ENCODE measurements at places on chromosomes 7 and 10.
A peak's percentile ranks its signal among the peaks of the same experiment; 100 is the strongest.

DNA sequence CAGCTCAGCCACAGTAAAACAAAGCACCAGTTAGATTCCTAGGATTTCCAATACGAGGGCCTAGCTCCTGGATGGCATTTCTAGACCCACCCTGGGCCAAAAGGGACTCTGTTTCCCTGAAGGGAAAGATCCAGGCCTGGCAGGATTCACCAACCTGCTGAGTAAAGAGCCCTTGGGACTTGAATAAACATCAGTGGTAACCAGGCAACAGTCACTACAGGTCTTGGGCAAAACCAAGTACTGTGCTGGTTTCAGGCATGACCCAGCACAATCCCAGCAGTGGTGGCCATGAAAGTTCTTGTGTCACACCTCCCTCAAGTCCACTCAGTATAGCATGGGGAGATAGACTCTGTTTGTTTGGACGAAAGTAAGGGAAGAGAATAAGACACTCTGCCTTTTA, 31.0 kb upstream of the STARD3NL start:
- DNase-seq, result peak; percentile 6

DNA sequence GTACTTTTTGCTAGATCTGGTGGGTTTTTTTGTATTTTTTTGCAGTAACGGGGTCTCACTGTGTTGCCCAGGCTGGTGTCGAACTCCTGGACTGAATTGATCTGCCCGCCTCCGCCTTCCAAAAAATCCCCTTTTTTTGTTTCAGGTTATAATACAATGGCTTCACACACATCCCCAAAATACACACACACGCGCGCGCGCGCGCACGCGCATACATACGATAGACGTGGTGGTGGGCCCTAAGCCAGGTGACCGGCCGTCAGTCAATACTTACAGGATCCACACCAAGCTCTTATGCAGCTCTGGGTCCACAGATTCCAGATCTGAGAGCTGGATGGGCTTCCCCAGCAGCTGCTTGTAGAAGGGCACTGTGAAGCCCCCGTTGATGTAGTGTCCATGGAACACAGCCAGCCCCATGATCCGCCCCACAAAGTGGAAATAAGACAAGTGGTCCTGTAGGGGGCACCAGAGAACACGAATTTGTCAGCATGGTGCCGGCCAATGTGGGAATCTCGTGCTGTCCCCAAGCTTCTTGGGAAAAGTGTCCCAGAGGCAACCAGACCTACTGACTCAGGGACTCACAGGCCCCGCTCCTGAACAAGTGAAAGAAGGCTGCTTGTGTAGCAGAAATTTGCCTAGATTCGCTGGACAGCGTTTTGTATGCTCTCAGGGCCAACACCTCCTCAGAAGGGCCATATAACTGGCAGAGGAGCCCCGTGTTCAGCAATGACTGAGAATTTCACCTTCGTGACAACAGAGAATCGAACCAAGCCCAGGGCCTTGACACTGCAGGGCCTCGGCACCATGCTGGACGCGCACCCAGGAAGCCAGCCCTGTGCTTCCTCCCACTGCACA, 103.6 kb downstream of the SMURF1 start:
- DNase-seq, result peak; percentile 78

DNA sequence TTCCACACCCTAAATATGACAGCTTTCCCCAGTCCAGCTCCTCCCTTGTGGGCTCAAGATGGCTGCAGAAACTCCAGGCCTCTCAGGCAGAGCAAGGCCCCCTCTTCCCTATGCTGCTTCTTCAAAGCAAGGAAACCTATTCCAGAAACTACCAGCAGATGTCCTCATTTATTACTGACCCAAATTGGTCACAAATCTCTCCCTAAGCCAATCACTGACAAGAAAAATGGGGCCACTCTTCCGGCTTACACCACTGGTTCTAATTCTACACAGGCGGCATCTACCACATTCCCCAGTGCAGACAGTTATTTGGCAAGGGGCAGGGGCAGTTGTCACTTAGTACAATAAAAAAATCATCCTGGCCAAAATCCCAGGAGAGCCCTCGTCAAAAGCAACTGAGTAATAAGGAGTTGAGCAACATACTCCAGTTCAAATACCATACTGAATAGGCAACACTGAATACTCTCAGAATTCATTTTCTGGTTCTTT, 150.4 kb downstream of the SFMBT2 start:
- DNase-seq, result peak; percentile 24

- DNase-seq, result no peak
Measured at GRCh38 chr10:80140251-80140650, 7.7 kb downstream of the PLAC9 start.

DNA sequence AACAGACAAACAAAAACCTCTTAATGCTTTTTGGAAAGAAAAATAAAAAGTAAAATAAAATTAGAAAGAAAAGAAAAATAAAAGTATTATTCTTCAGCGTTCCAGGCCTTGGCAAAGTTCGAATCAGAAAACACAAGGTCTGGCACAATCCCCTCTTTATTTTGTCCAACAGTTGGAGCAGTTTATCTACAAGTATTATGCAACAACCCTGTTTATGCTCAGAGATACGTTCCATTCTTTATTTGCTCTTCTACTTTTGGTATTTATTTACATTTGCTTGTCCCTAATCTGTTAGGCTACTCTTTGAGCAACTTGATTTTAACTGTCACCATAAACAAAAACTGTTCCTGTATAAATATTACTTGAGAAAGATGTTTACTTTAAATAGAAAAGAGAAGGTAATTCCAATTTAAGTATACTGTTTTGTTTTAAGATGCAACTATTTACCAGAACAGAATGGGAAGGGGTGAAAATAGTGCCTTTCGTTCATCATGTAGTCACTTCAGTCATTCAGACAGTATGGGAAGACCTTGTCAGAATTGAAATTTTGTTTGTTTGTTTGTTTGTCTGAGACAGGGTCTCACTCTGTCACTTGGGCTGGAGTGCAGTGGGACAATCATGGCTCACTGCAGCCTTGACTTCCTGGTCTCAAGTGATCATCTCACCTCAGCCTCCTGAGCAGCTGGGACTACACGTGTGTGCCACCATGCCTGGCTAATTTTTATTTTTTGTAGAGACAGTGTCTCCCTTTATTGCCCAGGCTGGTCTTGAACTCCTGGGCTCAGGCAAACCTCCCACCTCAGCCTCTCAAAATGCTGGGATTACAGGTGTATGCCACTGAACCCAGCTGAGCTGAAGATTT, 5.7 kb downstream of the PDK4 start:
- DNase-seq, result no peak
